Stimulated activated CD4-positive, alpha-beta T cell treated with anti-CD3 and anti-CD28 coated beads, Interleukin-15, amount 100 ng/mL, for 1 hour (primary cell): ENCODE measurements at places on chromosomes 1 and 21.
A peak's percentile ranks its signal among the peaks of the same experiment; 100 is the strongest.

DNA sequence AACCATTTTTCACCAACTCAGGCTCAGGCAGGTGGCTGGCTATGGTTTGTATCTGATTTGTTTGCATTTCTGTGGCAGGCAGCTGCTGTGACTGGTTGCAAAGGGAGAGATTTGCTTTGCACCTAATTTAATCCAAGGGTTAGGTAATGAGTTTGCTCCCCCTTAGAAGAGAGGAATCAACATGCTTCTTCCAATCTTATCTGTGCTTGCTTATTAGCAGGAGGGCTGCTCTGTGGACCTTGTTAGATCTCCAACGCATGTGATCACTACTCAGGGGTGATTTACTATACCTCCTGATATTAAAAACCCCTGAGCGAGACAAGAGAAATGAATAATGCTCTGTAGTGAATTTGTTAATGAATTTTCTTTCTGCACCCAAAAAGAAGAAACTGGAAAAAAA lies 20.5 kb downstream of the OLFML3 start:
- DNase-seq = no peak

DNA sequence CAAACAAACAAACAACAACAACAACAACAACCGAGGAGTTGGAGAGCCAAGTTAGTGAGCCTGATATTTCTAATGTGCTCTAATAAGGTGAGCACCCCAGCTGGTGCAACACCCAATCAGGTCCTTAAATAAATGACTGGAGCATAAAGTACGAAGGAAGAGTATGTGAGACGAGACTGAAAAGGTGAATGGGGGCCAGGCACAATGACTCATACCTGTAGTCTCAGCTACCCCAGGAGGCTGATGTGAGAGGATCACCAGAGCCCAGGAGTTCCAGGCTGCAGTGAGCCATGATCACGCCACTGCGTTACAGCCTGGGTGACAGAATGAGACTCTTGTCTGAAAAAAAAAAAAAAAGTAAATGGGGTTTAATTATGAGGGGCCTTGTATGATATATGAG lies 152.0 kb upstream of the ZRANB2 start:
- no peak for DNase-seq

DNA sequence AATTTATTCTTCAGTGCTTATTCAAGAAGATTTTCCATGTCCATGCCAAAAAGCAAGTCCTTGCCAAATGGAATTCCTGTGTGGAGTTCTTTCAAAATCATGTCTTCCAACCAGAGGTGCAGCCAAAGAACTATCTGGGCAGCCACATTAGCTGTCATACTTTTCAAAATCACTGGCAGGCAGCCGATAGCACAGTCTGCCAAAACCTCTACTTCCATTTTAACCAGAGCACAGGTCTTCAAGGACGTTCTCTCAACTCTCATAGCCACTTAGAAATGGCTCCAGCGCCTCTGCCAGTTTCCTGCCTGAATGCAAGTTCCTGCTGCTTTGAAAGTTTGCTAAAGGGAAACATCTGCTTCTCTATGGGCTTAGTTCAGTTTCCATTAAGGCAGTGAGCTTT lies 975.7 kb upstream of the ADGRL4 start:
- DNase-seq = no peak

DNA sequence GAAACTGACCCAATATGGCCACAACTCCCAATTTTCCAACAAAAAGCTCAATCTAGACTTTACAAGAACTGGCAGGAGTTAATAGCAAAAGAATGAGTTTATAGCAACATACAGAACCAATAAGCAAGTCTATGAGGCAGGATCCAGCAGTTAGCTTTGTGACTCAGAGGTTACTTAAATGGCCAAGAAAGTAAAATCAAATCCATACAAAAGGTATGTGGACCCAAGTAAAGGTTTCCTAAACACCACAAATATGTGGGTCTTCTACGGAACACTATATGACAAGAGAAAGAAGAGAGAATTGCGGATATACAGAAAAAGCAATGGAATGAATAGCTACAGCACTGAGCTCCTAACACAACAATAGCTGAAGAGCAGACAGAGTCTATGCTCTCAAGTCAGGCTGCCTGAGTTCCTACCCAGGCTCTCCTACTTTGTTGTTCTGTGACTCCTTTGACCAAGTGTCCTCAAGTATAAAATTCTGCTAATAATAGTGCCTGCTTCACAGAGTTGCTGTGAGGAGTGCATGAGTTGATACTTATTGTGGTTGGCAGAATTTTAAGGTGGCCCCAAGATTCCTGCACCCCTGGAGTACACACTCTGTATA lies 204.3 kb downstream of the SMYD3 start:
- DNase-seq = no peak

GRCh38 chr1:65069011-65069565 lies 78.9 kb upstream of the AK4 start:
- DNase-seq = peak; percentile 46

GRCh38 chr1:236904892-236905741 lies 99.1 kb downstream of the MT1HL1 start:
- no peak for DNase-seq

GRCh38 chr1:204363335-204364114 lies 3.8 kb upstream of the PLEKHA6 start:
- peak; percentile 51 for DNase-seq
